Fibroblast of skin of back (primary cell): ENCODE measurements at places on chromosomes 7 and 10.

DNA sequence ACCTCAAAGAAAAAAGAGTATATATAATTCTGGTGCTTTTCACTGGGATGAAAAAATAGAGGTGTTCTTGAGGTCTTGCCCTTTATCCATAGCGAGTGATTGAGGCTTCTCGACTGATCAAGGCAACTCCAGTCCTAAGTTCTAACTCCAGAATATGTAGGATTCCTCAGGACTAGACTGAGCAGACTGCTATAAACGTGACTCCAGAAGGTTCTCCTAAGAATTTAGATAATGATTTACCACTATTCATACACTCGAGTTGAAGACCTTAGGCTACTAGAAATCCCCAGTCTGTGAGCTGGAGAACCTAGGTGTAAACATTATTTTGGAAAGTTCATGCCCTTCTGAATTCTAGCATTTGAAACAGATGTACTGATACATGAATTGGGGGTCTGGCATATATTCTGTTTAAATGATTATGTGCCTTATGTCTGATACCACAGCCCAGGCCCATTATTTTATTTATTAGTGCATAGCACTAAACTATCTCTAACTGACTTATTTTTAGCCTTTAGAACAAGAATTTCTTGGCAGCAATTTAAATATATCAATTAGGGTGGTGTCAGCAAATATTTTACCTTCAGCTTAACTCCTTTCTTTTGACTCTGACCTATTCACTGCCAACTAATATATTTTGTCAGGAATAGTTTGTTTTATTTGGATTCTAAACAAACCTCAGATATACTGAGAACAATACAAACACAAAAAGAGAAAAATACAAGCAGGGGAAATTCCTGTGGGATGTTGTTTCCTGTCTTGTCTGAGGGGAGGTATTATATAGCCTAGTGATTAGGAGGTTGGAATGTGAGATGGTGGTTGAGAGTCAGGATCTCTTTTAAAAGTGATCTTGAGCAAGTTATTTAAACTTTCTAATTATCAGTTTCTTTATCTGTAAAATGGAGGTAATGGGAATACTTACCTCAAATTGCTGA, 75.8 kb downstream of the PODXL start:
- DNase-seq, result peak; percentile 60

DNA sequence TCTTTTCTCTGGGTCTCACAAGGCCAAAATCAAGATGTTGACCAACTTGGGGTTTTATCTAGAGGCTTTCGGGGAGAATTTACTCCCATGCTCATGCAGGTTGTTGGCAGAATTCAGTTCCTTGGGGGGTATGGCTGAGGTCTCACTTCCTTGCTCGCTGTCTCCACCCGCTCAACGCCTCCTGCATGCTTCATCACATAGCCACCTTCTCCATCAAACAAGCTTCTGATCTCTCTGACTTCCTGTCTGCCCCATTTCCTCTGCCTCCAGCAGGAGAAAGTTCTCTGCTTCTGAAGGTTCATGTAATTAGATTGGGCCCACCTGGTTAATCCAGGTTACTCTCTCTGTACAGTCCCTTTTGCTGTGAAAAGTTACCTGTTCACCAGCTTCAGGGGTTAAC, 179.1 kb upstream of the FZD1 start:
- no peak for DNase-seq

GRCh38 chr7:42407833-42408232, 170.8 kb upstream of the GLI3 start:
- no peak for DNase-seq

DNA sequence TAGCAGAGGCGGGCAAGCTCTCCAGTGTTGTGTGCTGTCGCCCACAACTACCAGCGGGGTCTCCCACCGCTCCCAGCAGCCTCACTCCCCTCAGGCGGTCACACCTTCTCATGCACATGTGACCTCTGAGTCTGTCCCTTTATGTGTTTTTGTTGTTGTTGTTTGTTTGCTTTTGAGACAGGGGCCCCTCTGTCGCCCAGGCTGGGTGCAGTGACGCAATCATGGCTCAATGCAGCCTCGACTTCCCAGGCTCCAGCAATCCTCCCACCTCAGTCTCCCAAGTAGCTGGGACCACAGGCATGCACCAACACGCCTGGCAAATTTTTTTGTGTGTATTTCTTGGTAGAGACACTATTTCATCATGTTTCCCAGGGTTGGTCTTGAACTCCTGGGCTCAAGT, 1.5 kb downstream of the CPSF4 start:
- DNase-seq, result peak; percentile 17

DNA sequence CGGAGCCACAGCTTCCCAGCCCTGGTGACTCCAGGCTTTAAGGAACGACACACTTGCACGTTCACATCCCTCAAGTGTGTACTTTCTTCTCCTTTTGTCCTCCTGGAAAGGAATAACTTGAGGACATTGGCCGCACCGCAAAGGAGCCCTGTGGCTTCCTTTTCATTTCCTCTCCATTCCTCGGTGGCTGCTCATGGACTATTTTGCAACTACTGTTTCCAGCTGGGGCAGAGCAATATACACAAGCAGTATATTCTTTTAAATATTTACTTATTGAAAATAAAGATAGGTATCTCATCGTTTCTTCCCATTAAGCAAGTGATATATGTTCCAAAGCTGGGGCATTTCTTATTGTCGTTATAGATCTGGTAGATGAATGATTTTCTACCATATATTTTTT, 97.2 kb upstream of the LYZL1 start:
- no peak for DNase-seq

- no peak for DNase-seq
Measured at GRCh38 chr7:5296015-5296610, 13.4 kb downstream of the SLC29A4 start.

DNA sequence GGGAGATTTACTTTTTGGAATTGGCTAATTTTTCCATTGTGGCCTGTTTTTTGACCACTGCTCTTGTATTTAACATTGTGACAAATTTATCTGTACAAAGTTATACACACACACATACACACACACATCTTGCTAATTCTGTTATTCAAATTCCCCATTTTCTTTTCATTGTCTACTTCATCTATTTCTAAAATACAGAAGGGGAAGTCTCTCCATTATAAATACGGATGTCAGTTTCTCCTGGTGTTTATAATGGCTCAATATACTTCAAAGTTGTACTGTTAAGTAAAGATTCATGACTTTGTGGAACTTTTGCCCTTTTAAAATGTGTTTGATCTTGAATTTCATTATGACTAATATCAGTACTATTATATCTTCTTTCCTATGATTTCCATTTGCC, 81.0 kb downstream of the CNOT4 start:
- DNase-seq, result no peak

DNA sequence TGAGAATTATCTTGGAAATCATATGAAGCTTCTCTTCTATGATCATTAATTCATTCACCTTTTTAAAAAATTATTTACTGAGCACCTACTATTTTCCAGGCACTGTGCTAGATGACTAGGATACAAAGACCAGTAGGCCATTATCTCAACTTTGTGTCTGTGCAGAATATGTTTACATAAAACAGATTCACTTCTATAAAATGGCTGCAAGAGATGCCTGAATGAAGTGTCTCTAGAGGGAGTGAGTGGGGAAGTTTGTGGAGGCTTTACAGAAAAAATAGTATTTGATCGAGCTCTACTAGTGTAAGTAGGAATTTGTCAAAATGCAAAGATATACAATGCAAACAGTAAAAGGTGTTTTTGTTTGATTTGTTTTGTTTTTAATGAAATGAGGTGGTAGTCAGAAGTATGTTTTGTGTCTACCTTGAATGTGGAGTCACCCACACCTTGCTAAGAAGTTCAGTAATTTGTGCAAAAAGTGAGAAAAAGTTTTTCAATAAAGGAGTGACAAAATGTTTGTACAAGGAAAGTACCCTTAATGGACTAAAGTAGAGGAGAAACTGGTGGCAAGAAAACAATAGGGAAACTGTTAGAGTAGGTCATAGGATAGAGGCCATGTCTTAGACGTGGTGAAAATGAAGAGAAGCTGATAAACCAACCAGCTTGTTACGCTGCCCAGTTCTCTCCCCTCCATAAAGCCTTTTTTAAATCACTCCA, 125.5 kb downstream of the KCND2 start:
- DNase-seq, result no peak

DNA sequence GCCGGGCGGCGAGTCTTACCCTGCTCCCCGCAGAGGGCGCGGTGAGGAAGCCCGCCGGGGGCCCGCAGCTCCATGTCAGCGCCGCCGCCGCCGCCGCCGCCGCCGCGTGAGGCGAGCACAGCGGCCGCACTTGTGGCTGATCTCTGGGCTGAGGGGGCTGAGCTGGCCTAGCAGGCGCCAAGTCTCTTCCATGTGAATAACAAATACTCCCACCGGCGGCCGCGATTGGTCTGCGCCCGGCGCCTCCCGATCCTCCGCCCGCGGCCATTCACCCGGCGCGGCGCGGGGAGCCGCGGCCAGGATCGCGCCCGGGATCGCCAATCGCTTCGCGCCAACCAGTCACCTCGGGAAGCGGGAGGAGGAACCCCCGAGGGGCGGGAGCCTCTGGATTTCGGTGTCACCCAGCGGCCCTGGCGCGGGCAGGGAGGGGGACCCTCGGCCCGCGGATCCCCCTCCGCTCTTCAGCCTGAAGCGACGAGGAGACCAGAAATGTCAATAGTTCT, at the start of gene GRM8:
Gene GRM8, minus strand, starts transcription at position 164 of the 503 bp plus-strand sequence.
- peak; percentile 48 for DNase-seq

DNA sequence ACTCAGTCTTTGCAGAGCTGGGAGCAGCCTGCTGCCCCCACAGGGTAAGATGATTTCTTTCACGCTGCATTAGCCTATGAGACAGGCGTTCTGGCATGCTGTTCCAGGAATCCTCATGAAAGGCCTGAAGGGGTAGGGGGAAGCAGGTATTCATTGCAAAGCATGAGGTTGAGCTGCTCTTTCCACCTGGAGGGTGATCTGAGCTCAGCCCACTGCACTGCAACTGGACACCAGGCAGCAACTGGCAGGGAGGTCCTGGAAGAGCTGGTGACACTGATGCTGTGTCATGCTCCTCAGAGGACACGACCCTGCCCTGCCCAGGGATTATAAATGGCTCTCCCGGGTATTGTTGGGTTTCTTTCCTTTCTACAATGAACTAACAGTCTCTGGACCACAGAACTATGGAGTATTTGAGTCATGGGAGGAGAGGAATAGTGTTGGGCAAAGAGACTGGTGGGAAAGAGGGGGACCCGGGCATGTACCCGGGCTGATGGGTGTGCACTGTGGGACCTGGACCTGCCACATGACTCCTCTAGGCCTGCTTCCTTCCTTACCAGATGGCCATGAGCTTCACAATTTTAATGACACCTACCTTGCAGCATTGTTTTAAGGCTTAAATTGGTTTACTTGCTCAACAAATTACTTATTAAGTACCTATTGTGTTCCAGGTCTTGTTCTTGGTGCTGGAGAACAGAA, 24.3 kb downstream of the SLC25A28 start:
- no peak for DNase-seq

- no peak for DNase-seq
Measured at GRCh38 chr7:4240042-4240441, 442.1 kb upstream of the FOXK1 start.

DNA sequence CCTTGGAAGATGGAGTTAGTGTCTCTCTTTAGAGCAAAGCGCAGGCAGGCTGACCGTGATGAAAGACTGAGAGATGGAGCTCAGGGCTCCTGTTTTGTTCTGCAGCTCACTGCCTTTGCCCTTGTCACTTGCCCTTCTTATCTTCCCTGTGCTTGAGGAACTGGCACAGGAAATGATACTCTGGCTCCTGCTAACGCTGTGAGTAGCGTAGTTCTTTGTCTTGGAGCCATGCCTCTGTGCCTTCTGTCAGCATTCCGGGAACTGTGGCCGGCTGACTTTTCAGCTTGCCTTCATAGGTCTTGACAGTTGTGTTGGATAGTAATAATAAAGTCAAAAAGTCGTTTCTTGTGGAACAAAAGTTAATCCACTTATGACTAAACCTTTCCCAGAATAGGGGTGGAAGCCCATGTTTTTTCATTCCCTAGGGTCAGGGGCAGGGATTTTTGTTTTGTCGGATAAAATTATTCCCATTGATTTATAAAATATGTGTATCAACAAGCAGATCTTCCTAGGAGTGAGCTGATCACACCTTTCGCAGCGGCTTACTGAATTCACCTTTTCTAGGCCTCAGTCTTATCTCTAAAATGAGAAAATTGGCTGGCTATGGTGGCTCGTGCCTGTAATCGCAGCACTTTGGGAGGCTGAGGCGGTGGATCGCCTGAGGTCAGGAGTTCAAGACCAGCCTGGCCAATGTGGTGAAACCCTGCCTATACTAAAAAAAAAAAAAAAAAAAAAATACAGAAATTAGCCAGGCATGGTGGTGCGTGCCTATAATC, 16.6 kb upstream of the TMEM236 start:
- DNase-seq, result no peak

DNA sequence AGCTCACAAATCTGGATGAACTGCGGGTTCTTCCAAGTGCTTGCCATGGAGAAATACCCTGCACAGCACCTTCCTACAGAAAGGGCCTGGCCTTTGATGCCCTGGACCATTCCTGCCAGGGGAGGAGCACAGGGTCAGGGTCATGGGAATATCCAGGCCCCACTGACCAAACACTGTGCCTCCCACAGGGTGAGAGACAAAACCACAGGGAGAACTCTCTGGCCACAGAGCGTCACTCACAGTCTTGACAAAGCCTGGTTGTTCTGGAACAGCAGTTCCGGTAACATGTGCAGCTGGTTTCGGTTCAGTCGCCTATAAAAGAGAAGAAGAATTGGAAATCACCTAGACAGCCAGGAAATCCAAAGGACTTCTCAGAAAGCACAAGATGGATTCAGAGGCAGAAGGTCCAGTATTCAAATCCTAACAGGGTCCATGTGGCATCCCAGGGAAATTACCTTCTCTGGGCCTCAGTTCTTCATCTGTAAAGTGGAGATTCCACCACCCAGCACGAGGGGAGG, 28.1 kb downstream of the SLIT1 start:
- no peak for DNase-seq

- no peak for DNase-seq
Measured at GRCh38 chr7:37448011-37448635, 541 bp downstream of the ELMO1 start.

DNA sequence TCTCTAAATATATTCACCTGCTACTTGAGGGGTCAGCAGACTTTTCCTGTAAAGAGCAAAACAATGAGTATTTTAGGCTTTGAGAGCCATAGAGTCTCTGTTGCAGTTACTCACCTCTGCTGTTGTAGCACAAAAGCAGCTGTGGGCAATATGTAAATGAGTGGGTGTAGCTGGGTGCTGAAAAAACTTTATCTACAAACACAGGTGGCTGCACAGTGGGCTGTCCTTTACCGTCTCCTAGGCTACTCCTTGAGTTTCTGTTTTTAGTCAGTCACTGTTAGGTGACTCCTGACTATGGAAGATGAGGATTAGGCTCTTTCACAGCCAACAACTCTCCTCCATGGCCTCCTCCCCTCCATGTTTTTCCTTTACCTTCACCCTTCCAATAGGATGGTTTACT, 286.1 kb upstream of the C7orf33 start:
- DNase-seq, result no peak

DNA sequence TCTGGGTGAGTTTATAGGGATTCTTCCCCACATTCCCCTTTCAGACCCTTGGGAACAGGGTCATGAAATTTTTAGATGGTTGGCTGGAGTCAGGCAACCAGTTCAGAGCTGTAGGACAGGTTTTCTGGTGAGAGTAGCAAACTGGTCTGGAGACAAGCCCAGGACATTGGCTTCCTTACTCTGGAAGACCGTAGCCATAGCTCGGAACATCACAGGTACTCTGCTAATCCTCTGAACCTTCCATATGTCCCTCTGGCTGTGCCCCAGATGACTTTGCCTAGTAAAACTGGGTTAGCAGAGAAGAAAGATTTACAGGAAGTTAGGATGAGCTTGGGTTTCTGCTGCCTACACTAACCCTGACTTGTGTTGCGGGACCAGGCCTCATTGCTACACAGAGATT, 104.5 kb upstream of the MKLN1 start:
- no peak for DNase-seq
